ENCODE measurements at places on chromosomes 3 and 15. TPM values are rescaled to one million over a fixed set of nuclear protein-coding genes. Genes with fewer than 3 reads are reported as not detected.

UBA3 gene
- 75.9 TPM for total RNA-seq

ROBO1 gene
- total RNA-seq, result 107 TPM

HACD3 gene
- total RNA-seq, result 114 TPM

CELF6 gene
- not detected for total RNA-seq

KLF13 gene
- 36.9 TPM for total RNA-seq

SLC22A14 gene
- not detected for total RNA-seq

CAMK2N2 gene
- total RNA-seq, result 13.1 TPM

SPTSSB gene
- 14.1 TPM for total RNA-seq

RNF168 gene
- 57.0 TPM for total RNA-seq

PXK gene
- 6.9 TPM for total RNA-seq

MUC20 gene
- total RNA-seq, result 0.57 TPM

AGBL1 gene
- total RNA-seq, result not detected

CEP70 gene
- 33.5 TPM for total RNA-seq

TTLL13 gene
- 0.18 TPM for total RNA-seq

GRCh38 chr15:63473749-63473998 lies 30.7 kb upstream of the USP3 start:
- no peak for DNase-seq

DNA sequence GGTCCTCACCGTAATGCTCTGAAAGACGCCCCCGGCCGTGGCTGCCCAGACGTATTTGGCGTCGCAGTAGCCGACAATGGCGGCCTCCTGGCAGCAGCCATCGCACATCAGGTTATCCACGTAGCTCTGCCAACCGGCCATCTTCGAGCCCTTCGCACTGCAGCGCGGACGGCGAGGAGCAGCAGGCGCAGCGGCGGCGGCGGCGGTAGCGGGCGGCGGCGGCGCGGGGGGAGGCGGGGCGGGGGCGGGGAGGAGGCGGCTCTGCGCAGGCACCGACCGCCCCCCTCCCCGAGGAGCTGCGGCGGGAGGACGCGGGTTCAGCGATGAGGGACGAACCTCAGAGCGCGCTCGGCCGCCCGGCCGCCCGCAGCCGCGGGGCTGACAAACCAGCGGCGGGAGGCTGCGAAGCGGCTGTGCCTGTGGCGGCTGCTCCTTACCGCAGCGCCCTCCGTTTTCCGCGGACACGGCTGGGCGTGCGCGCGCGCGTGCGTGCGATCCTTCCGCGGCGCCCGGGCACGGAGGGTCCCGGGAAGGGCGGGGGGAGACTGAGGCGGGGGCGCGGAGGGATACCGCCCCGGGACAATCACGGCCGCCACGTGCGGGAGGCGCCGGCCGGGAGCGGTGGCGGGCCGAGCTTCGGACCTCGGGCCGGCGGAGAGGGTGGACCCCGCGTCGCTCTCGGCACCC lies at the start of gene PFN2:
Gene PFN2 (minus strand): TSS at position 180 of the 687 bp plus-strand sequence. CDS start 39 bp downstream, at position 141.
- peak; percentile 63 for DNase-seq

- no peak for DNase-seq
Measured at GRCh38 chr3:178244733-178245709, 291.2 kb upstream of the KCNMB2 start.

- no peak for DNase-seq
Measured at GRCh38 chr3:65596571-65597225, 442.0 kb downstream of the MAGI1 start.

DNA sequence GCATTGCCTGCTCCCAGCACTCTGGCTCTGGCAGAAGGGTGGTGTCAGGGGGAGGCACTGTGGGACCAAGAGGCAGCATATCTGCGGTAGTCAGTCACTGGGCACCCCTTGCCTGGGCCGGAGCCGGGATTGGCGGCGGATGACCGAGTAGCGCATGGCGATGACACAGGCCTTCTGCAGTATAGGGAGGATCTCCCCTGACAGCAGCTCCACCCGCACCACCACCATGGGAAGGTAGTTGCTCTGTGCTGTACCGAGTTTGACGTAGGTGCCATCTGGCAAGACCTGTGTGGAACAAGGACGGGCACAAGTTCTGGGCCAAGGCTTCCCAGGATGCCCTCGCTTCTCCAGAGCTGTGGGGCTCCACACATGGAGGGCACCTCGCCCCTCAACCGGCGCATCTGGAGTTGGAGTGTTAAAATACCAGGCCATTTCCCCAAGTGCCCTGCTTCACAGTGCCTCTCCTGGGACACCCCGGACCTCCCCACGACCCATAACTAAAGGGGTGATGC lies 6.6 kb downstream of the ACOX2 start:
- no peak for DNase-seq

GRCh38 chr15:56699743-56700142 lies 33.6 kb downstream of the ZNF280D start:
- DNase-seq, result no peak

GRCh38 chr3:57234613-57235575 lies 7.4 kb downstream of the APPL1 start:
- no peak for DNase-seq

- DNase-seq, result no peak
Measured at GRCh38 chr3:126931806-126932187, 51.1 kb upstream of the PLXNA1 start.

- DNase-seq, result no peak
Measured at GRCh38 chr3:16432714-16433113, 80.8 kb downstream of the RFTN1 start.

GRCh38 chr15:40340740-40341400 lies at the start of gene CCDC9B:
Gene CCDC9B (minus strand): TSS chr15:40340939. CDS start chr15:40340819, 120 bp downstream.
- DNase-seq, result no peak

DNA sequence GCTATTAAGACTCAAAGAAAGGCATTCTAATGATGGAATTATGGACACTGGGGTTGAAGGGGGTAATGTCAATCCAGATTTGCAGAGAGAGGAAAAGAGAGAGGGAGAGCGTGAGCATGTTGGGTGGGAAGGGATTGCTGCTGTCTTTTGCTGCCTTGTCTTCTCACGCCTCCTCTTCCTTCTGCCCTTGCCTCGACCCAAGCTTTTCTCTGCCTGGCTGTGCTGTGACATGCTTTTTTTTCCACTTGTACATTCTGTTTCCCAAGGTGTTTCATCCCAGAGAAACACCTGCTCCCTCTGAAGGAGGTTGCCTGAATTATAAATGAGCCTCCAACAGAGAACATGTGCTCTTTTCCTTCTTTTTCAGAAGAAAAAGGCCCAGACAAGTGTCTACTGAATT lies 80.3 kb downstream of the BDH1 start:
- DNase-seq, result no peak

- DNase-seq, result no peak
Measured at GRCh38 chr15:99962006-99962561, 228.8 kb upstream of the LYSMD4 start.

- no peak for DNase-seq
Measured at GRCh38 chr3:69741032-69741767, 1.9 kb downstream of the MITF start.

GRCh38 chr3:73422571-73422970 lies 202.2 kb downstream of the PDZRN3 start:
- no peak for DNase-seq

DNA sequence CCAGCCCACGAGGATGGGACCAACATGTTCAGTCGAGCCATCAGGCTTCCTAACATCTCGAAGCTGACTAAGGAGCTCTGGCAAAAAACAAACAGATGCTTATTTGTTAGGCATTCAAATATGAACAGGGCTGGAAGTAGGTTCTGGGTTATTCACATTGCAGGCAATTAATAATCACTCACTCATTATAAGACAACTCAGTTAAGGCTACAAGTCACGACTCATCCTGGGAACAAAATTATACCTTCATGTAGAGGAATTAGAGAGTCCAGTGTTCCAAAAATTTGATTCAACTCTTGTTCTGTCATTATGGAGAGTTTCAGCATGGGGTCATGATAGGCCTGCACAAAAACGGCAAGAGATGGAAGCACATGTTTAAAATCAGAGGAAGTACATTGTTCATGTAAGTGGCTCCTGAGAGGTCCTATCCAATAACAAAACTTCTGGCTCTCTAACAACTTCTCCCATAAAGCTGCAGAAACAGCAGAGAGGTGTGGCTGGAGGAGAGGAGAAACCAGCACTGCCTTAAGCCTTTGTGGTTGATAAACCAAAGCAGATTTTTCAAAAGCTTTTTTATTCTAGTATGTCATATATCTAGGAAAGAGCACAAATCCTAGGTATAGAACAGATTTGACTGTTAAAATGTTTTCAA lies 50.6 kb downstream of the ARHGEF3 start:
- no peak for DNase-seq

GRCh38 chr3:52240059-52240885 lies 1.3 kb upstream of the TWF2 start:
- no peak for DNase-seq

- peak; percentile 83 for DNase-seq
Measured at GRCh38 chr15:67967871-67968431, 86.2 kb upstream of the PIAS1 start.

GRCh38 chr3:108183181-108183580 lies 39.0 kb downstream of the IFT57 start:
- no peak for DNase-seq

DNA sequence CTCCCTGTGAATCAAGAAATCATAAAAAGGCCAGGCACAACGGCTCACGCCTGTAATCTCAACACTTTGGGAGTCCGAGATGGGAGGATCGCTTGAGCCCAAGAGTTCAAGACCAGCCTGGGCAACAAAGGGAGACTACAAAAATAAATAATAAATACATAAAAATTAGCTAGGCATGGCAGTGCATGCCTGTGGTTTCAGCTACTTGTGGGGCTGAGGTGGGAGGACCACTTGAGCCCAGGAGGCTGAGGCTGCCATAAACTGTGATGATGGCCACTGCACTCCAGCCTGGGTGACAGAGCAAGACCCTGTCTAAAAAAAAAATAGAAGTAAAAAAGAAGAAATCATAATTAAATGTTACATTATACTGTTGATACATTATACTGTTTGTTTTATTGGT lies 28.0 kb upstream of the DCUN1D1 start:
- DNase-seq, result no peak

- no peak for DNase-seq
Measured at GRCh38 chr15:47400603-47401002, 316.7 kb upstream of the SEMA6D start.

- peak; percentile 78 for DNase-seq
Measured at GRCh38 chr3:184727357-184728009, 15.6 kb upstream of the MAGEF1 start.

- no peak for DNase-seq
Measured at GRCh38 chr3:188236271-188236670, 82.3 kb downstream of the LPP start.

GRCh38 chr3:153599685-153600084 lies 437.7 kb downstream of the RAP2B start:
- no peak for DNase-seq

- DNase-seq, result no peak
Measured at GRCh38 chr3:194890091-194890490, 204.4 kb downstream of the FAM43A start.

- no peak for DNase-seq
Measured at GRCh38 chr15:57322602-57323250, 53.6 kb upstream of the CGNL1 start.

GRCh38 chr3:25903371-25904129 lies 113.7 kb downstream of the OXSM start:
- no peak for DNase-seq

DNA sequence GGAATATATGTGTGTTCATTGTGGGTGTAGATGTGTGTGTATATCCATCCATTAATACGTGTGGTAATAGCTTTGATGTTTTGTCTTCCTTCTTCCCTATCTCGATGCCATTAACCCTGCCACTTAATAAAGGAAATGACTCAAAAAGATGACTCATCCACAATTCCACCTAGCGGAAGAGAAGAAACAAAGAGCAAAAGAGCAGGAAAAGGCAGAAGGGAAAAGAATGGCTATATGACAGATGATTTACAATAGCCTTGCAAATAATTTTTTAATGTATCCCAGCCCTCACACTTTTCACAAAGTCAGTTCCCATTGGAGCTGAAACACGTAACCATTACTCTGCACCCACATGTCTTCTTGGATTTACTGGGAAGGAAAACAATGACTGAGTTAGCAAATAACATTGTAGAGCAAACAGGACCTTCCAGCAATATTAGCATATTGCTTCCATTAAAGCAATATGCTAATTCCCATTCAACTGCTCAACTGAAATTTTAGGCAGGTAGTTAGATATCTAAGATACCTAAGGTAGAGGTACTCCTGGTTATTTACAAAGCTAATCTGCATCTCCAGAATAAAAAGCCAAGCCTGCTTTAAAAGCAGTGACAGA lies 197.2 kb downstream of the KCNAB1 start:
- DNase-seq, result no peak

DNA sequence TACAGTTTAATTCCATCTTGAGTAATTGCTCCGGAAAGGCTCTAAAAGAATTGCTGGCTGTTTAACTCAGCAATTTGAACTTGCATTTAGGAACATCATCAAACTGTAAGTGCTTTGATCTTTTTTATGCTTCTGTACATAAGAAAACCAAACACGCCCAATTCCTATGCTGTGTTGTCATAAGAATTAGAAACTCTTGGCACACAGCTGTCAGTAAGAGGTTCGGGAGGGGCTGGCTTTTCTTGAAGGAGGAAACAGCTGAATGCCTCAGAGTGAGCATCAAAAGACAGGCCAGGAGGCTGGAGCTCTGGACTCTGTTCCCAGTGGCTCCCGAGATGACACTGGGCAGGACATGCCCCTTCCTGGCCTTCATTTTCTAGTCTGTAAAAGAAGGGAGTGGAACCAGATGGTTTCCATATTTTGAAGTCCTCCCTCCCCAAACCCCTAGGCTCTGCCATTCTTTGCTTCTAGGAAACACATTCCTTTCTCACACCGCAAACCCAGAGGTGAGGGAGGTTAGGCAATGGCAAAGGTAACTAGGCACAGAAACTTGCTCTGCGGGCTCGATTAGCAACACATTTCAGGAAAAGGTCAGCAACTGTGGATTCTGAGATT lies 73.7 kb upstream of the DLG1 start:
- no peak for DNase-seq

DNA sequence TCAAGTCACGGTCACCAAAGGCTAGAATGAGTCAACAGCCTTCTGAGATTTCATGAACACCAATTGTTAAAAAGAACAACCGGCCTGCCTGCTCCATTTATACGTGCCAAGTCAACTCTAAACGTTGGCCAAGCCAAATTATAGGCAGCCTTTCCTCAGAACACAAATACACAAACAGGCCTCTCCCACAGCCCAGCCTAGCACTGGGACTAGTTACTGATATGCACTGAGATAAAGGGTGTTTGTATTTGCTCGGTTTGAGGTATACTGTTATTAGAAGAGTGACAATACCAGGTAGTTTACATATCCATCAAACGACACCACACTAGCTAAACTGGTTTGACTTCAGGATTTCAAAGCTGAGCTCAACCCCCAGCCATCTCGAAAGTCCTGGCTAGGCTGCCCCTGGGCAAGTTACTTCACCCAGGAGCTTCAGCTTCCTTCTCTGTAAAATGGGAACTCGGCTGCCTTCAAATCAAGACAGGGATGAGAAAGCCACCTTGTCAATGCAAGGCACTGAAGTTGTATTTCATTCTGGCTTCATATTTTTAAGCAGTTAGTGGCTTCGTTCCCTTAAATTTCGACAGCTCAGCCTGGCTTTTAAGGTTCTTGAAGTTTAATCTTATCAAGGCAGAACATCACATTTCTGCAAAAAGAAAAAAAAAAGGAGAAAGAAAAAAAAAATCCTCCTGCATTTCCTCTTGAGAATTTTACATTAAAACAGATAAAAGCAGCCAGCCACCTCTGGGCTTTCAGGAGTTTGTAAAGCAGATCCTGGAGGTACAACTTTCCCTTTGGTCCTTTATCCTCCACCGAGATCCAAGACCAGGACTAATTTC lies 4.0 kb downstream of the TLE3 start:
- DNase-seq, result no peak

- no peak for DNase-seq
Measured at GRCh38 chr15:85178308-85178707, 196.7 kb downstream of the PDE8A start.
